Smooth muscle cell of the pulmonary artery (primary cell): ENCODE measurements at places on chromosomes 7 and 10. TPM values are rescaled to one million over a fixed set of nuclear protein-coding genes. Genes with fewer than 3 reads are reported as not detected.

The MUC3A gene
- total RNA-seq = not detected in 2 replicates

The ALDH18A1 gene
- total RNA-seq = 183 and 185 TPM in 2 replicates

The SRGN gene
- total RNA-seq = 498 and 560 TPM in 2 replicates

The SPRN gene
- 0.39 and 1.6 TPM in 2 replicates for total RNA-seq

The HYAL4 gene
- total RNA-seq = not detected in 2 replicates

The SFTPD gene
- total RNA-seq = 0.13 TPM in 1 of 2 replicates, not detected in the other

The HGF gene
- total RNA-seq = 51.1 and 342 TPM in 2 replicates

The HEPACAM2 gene
- total RNA-seq = 0.07 TPM in 1 of 2 replicates, not detected in the other

The PBLD gene
- 3.7 and 4.4 TPM in 2 replicates for total RNA-seq

The DRGX gene
- total RNA-seq = not detected in 2 replicates

The CDNF gene
- total RNA-seq = 0.59 and 2.6 TPM in 2 replicates

The SEM1 gene
- 48.4 and 59.2 TPM in 2 replicates for total RNA-seq

The BEND7 gene
- 4.0 and 7.6 TPM in 2 replicates for total RNA-seq

The CH25H gene
- 0.20 and 0.78 TPM in 2 replicates for total RNA-seq

The PAX4 gene
- not detected in 2 replicates for total RNA-seq

The HNRNPH3 gene
- 26.4 and 32.9 TPM in 2 replicates for total RNA-seq

The TMEM213 gene
- not detected in 2 replicates for total RNA-seq

The CHAT gene
- total RNA-seq = not detected in 2 replicates

The GPR22 gene
- not detected in 2 replicates for total RNA-seq

The GALNT17 gene
- 0.13 TPM in 1 of 2 replicates, not detected in the other for total RNA-seq

The GPR85 gene
- total RNA-seq = 0.39 and 1.3 TPM in 2 replicates

The SEMA3E gene
- total RNA-seq = 0.13 and 0.79 TPM in 2 replicates

The LLCFC1 gene
- total RNA-seq = not detected in 2 replicates

The SPAG6 gene
- total RNA-seq = not detected in 2 replicates

The FRMD4A gene
- 96.6 and 114 TPM in 2 replicates for total RNA-seq

The ASB13 gene
- total RNA-seq = 7.6 and 14.5 TPM in 2 replicates

The SCART1 gene
- total RNA-seq = 2.5 and 2.8 TPM in 2 replicates

The PILRA gene
- 0.26 TPM in 1 of 2 replicates, not detected in the other for total RNA-seq
